ENCODE measurements at places on chromosomes 1 and 21.

GRCh38 chr1:221832151-221832550 is 90.3 kb upstream of the DUSP10 start:
- no peak for DNase-seq

GRCh38 chr1:231055271-231055670 is 15.2 kb upstream of the FAM89A start:
- no peak for DNase-seq

GRCh38 chr1:205670611-205671430 is 9.5 kb downstream of the SLC45A3 start:
- no peak for DNase-seq

DNA sequence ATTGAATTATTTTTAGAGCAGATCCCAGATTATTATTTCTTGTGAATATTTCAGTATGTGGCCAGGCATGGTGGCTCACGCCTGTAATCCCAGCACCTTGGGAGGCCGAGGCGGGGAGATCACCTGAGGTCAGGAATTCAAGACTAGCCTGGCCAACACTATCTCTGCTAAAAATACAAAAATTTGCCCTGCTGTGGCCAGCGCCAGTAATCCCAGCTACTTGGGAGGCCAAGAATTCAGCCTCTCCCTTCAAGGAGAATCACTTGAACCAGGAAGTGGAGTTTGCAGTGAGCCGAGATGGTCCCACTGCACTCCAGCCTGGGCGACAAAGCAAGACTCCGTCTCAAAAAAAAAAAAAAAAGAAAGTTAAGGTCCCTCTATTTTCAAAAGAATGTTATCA is 4.3 kb downstream of the OSBPL9 start:
- no peak for DNase-seq

GRCh38 chr21:33940881-33941245 is 25.3 kb upstream of the ATP5PO start:
- DNase-seq = no peak

- DNase-seq = peak; percentile 60
These were observed 354.0 kb upstream of the DUSP10 start for GRCh38 chr1:222095606-222096475.

GRCh38 chr1:230135726-230136125 is 68.7 kb downstream of the GALNT2 start:
- no peak for DNase-seq

DNA sequence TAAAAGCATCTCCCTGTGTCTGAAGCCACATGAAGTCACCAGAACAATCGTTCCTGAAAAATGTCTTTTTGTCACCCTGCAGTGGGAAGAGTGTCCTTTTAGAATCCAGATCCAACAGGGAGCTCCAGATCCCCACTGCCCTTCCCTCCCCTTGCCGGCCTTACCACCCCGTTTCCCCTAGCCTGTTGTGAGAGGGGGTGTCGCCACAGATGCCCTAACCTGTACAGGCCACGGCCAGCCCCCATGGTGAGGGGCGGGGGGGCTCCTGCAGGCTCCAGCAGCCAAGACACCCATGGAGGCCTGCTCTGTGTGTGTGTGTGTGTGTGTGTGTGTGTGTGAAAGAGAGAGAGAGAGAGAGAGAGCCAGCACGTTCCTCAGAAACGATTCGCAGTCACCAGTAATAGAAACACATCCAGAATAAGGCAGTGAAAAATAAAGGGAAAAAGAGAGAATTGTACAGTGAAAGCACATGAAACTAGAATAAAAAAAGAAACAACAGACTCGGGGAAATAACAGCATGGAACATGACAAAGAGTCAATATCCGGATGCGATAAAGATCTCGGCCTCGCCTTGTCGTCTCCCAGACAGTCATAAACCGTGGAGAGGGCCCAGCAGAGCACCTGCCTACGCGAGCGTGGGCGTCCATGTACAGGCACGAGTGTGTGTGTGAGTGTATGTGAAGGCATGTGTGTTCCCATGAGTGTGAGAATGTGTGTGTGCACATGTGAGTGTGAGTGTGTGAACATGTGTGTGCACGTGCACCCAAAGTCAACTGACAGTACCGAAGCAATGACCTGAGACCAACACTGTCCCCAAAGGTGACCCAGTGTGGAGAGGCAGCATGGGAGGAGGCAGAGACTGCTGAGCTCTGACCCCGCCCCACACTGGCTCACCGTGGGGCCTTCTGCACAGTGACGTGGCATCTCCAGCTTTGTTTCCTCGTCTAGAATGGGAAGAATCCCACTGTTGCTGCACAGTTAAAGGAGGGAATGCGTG is 303.8 kb downstream of the NPHP4 start:
- no peak for DNase-seq

DNA sequence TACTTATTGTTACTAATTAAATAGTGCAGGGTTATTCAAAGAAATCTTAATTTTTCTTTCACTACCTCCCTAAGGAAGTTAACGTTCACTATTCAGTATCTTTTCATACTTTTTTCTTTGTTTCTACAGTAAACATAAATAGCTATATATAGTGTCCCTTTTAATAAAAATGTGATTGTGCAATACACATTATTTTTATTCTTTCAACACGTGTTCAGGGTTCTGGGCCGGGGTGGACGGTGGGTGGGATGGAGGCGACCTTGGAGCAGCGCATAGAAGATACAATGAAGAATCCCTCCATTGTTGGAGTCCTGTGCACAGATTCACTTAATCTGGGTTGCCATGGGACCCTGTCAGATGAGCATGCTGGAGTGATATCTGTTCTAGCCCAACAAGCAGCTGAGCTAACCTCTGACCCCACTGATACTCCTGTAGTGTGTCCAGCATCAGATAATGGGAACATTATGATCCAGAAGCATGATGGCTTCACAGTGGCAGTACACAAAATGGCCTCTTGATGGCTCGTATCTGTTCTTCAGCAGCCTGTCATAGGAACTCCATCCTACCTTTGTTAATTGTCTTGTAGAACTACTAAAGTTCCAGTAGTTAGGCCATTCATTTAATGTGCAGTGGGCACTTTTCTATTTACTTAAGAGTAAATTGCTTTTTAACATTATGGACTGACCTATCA is 155.9 kb upstream of the L1TD1 start:
- DNase-seq = no peak

DNA sequence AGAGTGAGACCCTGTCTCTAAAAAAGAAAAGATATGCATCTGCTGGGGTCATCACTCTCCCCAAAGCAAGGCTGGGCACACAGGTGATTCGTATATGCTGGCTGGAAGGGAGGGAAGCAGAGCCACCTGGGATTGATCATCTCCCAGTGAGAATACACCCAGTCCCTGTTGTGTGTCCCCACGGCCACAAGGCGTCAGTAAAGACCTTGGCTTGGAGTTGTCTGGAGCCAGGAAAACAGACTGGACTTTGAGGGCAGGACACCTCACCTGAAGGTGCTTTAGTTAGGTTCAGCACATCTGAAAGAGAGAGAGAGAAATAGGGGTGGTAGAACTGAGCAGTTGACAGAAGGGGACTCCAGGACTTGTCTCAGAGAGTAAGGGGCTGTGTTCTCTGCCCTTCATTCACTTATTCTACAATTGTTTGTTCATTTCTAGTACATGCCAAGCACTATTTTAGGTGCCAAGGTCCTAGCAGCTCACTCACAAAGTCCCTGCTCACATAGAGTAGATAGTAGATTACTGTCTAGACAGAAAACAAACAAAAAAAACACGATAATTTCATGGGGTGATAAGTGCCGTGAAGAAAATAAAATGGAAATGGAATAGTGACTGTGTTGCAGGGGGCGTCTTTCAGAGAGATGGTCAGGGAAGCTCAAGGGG is 13.5 kb downstream of the CITED4 start:
- no peak for DNase-seq

- DNase-seq = no peak
These were observed 6.2 kb downstream of the MED8 start for GRCh38 chr1:43383449-43383848.

DNA sequence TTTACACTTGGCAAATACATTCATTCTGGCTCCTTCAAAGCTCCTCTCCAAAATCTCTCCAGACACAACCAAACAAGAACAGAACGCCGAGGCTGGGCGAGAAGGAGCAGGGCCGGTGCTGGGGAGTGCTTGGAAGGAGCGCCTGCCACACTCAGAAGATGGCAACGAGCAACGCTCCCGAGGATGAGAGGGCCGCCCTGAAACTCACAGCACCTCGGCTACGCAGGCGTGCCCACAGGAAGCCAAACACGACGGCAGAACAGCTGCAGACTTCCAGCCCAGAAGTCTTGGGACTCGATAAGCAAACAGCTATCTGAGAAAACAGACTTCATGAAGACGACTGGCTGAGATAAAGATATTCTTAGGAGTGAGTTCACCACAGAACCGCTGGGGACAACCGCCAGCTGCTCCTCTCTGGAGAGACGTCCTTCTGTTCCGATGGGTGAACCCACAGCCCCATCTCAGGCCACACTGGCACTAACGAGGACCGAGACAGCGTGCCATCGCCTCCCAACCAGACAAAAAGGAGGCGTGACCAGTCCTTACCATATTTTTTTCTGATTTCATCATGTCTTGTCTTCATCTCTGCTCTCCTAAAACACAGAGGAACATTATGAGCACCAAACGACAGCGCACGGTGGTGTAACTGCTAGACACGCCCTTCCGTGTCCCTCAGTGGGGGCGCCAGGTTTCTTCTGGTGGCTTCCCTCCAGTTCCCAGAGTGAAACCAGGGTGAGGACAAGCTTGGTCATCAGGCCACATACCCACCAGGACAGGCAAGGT is 18.6 kb downstream of the PTTG1IP start:
- DNase-seq = no peak

- DNase-seq = no peak
These were observed 37.3 kb downstream of the COL24A1 start for GRCh38 chr1:86119214-86119764.

DNA sequence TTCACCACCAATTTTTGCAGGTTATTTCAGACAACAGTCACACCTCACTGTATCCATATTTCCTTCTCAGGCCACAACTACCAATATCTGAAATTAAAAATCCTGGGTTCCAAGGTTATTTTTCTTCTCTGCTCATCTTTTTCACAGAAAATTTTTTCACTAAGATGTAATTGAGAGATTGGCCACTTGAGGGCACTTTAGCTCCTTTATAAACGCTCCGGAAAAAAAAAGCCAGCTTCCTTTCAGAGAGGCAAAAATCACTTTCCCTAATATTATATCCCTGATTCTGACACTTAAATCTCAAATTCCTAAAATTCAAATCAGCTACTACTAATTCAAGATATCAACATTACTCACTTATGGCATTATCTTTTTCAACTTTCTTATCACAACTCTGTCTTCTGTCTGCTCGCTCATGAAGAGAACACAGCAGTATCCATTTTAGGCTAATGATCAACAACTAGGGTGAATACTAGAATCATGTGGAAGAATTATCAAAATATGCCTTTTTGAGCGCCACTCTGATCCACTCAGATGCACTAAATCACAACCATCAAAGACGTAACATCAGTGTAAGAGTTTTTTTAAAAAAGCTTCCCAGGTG is 101.4 kb upstream of the RGS1 start:
- DNase-seq = peak; percentile 28

DNA sequence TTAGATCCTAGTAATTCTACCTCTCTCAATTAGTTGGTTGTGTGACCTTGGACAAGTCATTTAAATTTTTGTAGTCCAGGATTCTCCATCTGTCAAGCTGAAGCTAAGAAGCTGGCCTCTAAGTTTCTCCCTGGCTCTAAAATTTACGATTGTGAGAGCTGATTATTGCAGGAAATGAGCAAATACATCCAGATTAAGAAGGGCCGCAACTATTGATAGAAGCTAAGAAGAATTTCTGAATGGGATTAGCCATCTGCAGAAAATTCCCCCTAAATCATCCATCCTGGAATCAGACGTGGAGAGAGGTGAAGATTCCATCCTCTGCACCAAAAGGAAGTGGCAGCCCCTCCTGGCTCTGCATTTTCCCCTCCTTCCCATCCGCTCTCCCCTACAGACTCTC is 55.0 kb downstream of the HIVEP3 start:
- DNase-seq = no peak

DNA sequence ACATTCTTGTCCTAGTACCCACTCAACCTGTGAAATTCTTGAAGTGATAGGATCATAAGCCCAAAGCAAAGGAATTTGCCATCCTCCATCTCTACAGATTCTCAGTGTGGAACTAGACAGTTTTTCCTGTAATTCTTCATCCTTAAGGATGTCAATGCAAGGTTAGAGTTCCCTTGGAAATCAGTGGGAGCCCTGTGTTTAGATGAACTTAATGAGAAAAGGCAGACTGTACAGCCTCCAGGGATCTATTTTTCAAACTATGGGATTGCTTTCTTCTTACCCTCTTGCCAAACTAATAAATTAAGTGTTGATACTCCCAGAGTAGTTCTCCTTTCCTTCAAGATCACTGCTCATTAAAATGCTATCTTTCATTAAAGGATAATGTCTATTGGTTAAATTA is 78.1 kb upstream of the OLFM3 start:
- no peak for DNase-seq

GRCh38 chr1:83554174-83554573 is 444.8 kb downstream of the TTLL7 start:
- no peak for DNase-seq

GRCh38 chr1:226568077-226568831 is 19.7 kb downstream of the STUM start:
- no peak for DNase-seq

DNA sequence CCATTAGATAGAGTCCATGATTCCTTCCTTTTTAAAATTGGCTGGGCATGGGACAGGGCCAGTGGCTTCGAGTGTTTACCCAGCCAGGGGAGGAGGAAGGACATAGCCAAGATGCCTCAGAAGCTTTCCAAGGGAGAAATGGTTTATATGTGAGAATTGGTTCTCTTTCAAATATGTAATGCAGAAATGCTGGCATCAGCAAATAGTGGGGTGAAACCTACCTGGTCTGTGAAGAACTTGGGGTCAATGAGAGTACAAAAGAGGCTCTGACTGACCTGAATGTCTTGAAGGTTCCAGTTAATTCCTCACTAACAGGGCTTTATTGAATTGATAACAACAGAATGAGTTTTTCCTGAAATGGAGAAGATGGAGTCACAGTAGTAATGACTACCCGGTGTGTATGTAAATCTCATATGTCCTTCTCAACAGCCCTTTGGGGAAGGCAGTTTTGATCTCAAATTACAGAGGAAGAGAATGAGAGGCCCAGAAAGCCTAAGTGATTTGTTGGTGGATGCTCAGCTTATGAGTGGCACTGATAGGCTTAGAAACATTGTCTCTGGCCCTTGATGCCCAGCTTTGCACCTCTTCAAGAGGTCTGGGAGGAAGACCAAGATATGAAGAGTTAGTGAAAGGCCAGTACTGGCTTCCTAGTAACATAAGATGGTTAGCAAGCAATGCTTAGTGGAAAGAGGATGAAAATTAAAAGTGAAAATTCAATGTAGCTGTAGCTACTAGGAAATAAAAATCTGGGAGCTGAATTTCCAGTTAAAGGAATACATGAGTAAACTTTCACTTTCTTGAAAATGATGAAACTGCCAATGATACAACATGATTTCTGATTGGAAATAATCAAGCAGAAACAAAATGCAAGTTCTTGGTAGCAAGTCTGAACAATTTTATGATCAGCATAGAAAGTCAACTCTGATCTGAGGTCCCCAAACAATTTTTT is 2.7 kb downstream of the ATF3 start:
- DNase-seq = no peak
